Placental pericyte (primary cell): ENCODE measurements at places on chromosomes 11 and 22. TPM values are rescaled to one million over a fixed set of nuclear protein-coding genes. Genes with fewer than 3 reads are reported as not detected.

DNAJB7 gene
- not detected in 2 replicates for total RNA-seq

PPFIA1 gene
- 58.4 and 79.4 TPM in 2 replicates for total RNA-seq

DEFB108B gene
- not detected in 2 replicates for total RNA-seq

CASP5 gene
- total RNA-seq: 1.5 TPM in 1 of 2 replicates, not detected in the other

ZP1 gene
- 0.14 TPM in 1 of 2 replicates, not detected in the other for total RNA-seq
